Activated T-helper 2 cell treated with anti-CD3 and anti-CD28 coated beads, Interferon-gamma antibody, Interleukin-2, Interleukin-4, amounts not matched to agents 10 μg/mL and 5 μg/mL and 100 μg/mL, durations not matched to agents 14 hours and 24 hours and 36 hours (primary cell): ENCODE measurements at places on chromosomes 6 and 20.
A peak's percentile ranks its signal among the peaks of the same experiment; 100 is the strongest.

- no peak overlapping the region for H3K4me3 ChIP-seq
- no peak for DNase-seq
- H3K27ac ChIP-seq: no peak overlapping the region
- H3K4me1 ChIP-seq: no peaks in the 10 kb centered on the region
- H3K36me3 ChIP-seq: no peaks in the 10 kb centered on the region
- H3K27me3 ChIP-seq: peaks cover 15% of the 10 kb centered on the region
Observed at GRCh38 chr6:82370788-82371187, 7.2 kb downstream of the TPBG start.

DNA sequence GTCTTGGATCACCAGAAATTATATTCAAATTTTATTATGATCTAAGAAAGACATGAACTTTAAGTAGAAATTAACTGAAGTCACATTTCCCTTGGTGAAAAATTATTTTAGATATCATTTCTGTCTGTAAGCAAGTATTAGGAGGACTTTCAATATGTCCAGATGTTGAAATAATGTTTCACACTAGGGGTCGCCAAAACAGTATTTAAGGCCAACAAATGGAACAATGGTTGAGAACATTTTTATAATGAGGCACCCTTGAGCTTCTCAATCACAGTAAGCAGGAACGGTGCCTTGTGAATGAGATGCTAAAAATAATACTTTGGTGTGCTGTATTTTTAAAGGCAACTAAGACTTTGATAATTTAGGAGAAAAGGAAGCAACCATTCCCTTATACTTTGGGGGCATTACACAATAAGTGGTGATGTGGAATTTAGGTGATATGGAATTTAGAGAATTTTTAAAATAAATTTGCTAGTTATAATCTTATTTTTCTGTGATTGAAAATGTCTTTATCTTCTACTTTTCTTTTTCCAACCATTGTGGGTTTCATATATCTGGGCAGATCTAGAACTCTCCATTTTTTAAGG is 9.6 kb upstream of the SF3B5 start:
- H3K4me3 ChIP-seq: no peak overlapping the region
- H3K36me3 ChIP-seq: no peaks in the 10 kb centered on the region
- H3K27ac ChIP-seq: no peak overlapping the region

- DNase-seq: no peak
- no peak overlapping the region for H3K27ac ChIP-seq
- H3K27me3 ChIP-seq: no peaks in the 10 kb centered on the region
- H3K36me3 ChIP-seq: no peaks in the 10 kb centered on the region
- no peak overlapping the region for H3K4me3 ChIP-seq
- no peaks in the 10 kb centered on the region for H3K4me1 ChIP-seq
Observed at GRCh38 chr6:167306401-167306998, 15.4 kb downstream of the UNC93A start.

DNA sequence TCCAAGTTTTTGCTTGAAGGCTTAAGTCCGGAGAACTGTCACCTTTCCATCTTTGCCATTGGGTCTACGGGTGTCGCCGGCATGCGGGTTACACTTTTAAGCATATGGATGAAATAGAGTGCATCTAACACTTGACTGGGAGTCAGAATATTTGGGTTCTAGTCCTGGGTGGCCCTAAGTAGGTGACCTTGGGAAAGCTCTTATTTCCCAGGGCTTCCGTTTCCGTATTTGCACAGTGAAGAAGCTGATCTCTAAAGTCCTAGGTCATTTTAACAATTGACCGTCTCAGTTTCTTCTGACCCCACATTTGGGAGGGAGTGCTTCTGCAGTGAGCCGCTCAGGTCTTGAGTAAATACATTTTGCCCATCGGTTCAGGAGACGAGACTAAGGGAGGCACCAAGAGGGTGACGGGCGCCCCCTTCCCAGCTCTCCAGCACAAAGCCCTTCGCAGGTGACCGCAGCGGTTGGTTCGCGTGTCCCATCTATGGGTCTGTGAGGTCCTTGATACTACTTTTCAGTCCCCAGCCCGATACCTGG is 651 bp upstream of the BLTP3A start:
- no peaks in the 10 kb centered on the region for H3K36me3 ChIP-seq
- peak overlapping the region; percentile 87 for H3K27ac ChIP-seq
- peak; percentile 29 for DNase-seq
- peaks cover 5% of the 10 kb centered on the region for H3K27me3 ChIP-seq
- H3K4me1 ChIP-seq: peaks cover 21% of the 10 kb centered on the region
- H3K4me3 ChIP-seq: peak overlapping the region; percentile 94

DNA sequence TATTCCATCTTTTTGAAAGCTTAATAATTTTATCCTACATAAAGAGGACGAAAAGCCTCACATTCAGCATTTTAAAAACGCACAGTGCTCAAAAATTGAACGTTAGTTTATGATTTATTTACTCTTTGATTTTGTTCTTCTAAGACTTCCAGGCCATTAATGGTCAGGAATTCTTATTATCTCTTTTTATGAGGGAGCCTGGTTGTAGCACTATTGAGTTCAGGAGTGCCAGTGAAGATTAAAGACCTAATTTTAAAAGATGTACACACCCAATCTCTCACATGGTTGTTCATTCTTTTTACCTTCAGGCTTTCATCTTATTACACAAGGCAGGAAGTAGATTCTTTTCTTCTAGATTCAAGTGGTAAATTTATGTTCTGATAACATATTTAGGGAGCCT is 68.6 kb downstream of the HDDC2 start:
- no peaks in the 10 kb centered on the region for H3K36me3 ChIP-seq
- H3K27ac ChIP-seq: no peak overlapping the region
- no peak overlapping the region for H3K4me3 ChIP-seq

GRCh38 chr6:3820563-3820962 is 28.6 kb upstream of the FAM50B start:
- no peak overlapping the region for H3K27ac ChIP-seq
- no peaks in the 10 kb centered on the region for H3K27me3 ChIP-seq
- no peaks in the 10 kb centered on the region for H3K4me1 ChIP-seq
- H3K4me3 ChIP-seq: no peak overlapping the region

DNA sequence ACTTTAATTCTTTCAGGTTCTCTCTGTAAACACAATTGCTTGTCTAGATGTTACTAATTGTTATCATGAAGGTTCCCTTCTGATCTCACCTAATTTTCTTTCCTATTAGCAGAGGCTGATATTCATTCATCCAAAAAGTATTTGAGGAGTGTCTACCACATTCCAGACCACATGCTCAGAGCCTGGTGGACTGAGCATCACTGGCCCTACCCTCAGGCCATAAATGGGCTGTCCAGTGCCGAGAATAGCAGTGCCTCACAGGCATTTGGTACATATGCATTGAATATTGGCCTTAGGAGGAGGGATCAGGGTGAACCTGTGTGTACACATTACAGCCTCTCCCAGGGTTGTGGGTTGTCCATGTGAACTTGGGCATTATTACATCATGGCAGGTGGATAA is 40.4 kb upstream of the PRELID3B start:
- no peak overlapping the region for H3K4me3 ChIP-seq
- H3K4me1 ChIP-seq: peaks cover 5% of the 10 kb centered on the region
- DNase-seq: no peak
- no peak overlapping the region for H3K27ac ChIP-seq
- H3K27me3 ChIP-seq: peaks cover 37% of the 10 kb centered on the region

- H3K27me3 ChIP-seq: peaks cover 2% of the 10 kb centered on the region
- H3K4me1 ChIP-seq: no peaks in the 10 kb centered on the region
- no peak overlapping the region for H3K27ac ChIP-seq
- DNase-seq: no peak
- H3K4me3 ChIP-seq: no peak overlapping the region
Observed at GRCh38 chr6:34457382-34457741, 8.5 kb upstream of the PACSIN1 start.

DNA sequence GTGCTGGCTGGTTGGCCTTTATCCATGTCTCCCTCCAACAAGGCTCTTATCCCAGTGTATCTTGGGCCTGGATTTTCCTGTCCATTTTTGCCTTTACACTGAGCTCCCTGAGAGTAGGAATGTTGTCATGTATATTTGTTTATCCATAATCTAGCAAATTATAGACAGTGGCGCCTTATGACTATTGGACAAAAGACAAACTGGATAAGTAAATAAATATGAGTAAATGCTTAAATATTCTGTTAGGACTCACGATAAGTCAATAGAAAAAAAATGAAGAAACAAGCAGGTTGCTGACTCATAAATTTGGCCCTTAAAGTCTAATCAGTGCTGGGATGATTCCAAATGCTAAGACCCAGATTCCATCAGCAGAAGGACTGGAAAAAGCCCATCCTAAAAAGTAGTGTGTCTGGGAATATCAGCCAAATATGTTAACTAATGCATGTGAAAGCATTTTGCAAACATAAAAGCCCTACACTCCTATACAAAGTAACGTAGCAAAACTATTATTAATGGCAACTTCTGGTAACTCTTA is 55.0 kb upstream of the PCSK2 start:
- no peaks in the 10 kb centered on the region for H3K36me3 ChIP-seq
- no peak overlapping the region for H3K4me3 ChIP-seq
- H3K27ac ChIP-seq: no peak overlapping the region
- H3K4me1 ChIP-seq: no peaks in the 10 kb centered on the region
- DNase-seq: no peak

DNA sequence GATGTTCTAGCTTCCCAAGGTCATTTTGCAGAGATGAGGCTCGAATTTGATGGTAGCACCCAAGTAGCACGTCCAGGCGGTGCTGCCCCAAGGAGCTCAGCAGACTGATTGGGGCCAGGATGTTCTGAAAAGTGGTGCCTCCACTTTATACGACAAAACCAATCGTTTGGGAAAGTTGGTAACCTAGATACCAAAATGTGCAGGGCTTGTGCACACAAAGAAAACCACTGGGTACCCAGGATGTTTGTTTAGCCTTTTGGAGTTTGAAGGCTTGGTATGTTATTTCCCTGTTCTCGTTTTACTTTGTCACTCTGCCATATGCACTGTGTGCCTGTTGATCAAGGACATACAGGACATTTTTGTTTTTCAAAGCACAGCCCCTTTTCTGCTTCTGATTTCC is 40.7 kb upstream of the PBOV1 start:
- H3K4me1 ChIP-seq: no peaks in the 10 kb centered on the region
- no peak overlapping the region for H3K4me3 ChIP-seq
- H3K36me3 ChIP-seq: no peaks in the 10 kb centered on the region
- H3K27ac ChIP-seq: no peak overlapping the region
- no peak for DNase-seq
- peaks cover 3% of the 10 kb centered on the region for H3K27me3 ChIP-seq

DNA sequence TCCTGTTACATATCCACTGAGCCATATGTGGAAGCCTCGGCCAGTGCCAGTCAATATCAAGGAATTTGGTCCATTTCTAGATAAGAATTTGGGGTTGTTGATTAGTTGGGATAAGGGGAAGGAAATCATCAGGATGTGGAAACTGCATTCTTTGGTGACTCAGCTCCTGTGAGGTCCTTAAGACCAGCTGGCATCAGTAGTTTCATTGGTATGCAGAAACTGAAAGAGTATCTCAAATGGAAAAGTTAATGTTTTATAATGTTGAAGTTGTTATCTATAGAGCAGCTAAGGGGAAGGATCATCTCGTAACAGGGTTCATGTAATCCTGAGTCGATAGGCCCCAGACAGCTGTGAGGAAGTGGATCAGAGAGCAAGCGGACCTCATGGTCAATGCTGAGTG is 87.9 kb upstream of the PRND start:
- no peaks in the 10 kb centered on the region for H3K36me3 ChIP-seq
- peaks cover 25% of the 10 kb centered on the region for H3K27me3 ChIP-seq
- no peak overlapping the region for H3K4me3 ChIP-seq
- no peak for DNase-seq
- H3K4me1 ChIP-seq: peaks cover 6% of the 10 kb centered on the region

GRCh38 chr6:46896871-46897270 is 24.9 kb downstream of the ADGRF5 start:
- no peak for DNase-seq
- no peak overlapping the region for H3K27ac ChIP-seq
- no peaks in the 10 kb centered on the region for H3K4me1 ChIP-seq

DNA sequence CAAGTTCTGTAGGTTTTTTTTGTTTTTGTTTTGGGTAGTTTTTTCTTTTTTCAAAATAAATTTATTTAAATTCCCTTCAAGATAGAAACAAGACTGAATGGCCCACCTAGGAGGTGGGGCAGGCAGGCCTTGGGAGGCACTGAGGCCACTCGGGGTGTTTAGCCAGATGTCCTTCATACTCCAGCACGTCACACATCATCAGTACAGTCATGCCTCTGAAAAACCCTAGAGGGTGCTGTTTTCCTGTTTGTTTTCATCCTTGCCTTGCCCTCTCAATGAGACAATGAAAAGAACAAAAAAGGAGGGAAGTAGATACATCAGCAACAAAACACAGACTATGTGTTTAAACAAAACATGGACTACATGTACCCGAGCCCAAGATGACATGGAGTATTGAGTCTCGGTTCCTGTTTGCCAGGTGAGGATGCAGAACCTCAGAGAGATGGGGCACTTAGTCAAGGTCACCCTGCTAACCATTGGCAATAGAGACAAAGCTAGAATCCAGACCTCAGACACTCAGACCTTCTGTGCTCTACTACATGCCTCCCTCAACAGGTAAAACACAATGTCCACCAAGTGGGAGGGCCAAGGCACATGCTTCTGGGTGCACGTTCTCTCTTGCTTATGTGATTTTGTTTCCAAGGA is 26.8 kb upstream of the CLIC5 start:
- peaks cover 6% of the 10 kb centered on the region for H3K4me1 ChIP-seq
- peaks cover 5% of the 10 kb centered on the region for H3K27me3 ChIP-seq
- H3K36me3 ChIP-seq: no peaks in the 10 kb centered on the region

DNA sequence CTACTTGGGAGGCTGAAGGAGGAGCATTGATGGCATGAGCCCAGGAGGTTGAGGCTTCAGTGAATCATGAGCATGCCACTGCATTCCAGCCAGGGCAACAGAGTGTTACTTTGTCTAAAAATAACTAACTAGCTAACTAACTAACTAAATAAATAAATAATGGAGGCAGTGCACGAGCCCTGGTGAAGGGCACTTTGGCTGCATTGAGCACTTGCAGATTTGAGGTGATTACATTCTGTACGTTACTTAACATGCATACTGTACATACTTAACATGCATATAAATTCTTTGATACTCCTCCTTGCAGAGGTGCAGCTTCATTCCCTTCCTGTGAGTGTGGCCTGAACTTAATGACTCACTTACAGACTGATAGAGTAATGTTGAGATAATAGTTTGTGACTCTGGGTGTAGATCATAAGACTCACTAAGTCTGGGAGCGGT is 10.7 kb downstream of the HLA-A start:
- peaks cover 21% of the 10 kb centered on the region for H3K36me3 ChIP-seq
- H3K4me1 ChIP-seq: peaks cover 2% of the 10 kb centered on the region
- no peak for DNase-seq
- no peak overlapping the region for H3K27ac ChIP-seq
- H3K4me3 ChIP-seq: no peak overlapping the region

DNA sequence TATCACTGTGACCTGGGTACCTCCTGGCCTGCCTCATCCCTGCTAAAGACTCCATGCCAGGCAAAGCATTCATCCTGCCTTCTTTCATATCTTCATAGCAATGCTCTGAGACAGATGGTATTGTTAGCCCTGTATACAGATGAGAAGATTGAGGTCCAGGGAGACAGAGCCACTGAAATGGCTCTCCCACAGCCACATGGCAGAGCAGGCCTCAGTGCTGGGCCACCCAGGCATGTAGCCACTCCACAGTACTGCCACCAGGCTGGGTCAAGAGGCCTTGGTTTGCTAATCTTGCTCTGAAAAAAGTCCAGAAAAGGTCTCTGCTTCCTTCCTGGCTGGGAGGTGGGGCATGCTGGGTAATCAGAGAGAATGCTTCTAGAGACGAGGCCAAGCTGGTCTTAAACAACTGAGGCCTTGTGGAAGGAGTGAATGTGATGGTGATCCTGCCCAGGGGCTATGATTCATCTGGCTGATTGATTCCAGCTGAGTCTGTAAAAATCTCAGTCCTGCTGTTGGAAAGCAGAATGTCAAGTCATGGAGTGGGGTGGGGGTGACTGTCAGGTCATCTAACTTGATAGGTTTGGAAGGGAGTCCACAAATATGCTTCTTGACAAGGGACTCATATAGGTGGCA is 29.8 kb downstream of the HM13 start:
- H3K4me3 ChIP-seq: no peak overlapping the region
- DNase-seq: no peak
- H3K27me3 ChIP-seq: no peaks in the 10 kb centered on the region
- H3K4me1 ChIP-seq: peaks cover 35% of the 10 kb centered on the region
- H3K36me3 ChIP-seq: peaks cover 62% of the 10 kb centered on the region
- H3K27ac ChIP-seq: peak overlapping the region; percentile 73
